ENCODE measurements at places on chromosomes 2 and 18.

DNA sequence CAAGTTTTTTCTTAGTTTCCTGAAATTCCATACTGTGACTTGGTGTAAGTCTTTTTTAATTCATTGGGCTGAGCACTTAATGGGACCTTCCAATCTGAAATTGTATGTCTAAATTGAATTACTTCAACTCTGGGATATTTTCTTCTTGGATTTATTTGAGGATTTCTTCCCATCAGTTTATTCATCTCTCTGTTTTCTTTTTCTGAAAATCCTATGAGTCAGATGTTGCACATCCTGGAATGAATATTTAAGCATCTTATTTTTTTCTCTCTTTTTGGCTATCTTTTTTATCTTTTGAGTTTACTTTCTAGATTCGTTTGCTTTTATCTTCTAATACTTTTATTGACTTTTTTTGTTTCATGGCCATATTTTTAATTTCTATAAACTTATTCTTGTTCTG, 55.4 kb upstream of the ACYP2 start:
- DNase-seq: no peak

- DNase-seq: no peak
These were observed 98.9 kb upstream of the OTOS start for GRCh38 chr2:240239325-240239724.

GRCh38 chr2:3423492-3424170, 44.1 kb downstream of the TRAPPC12 start:
- DNase-seq: peak; percentile 90

- DNase-seq: no peak
These were observed 24.0 kb downstream of the PKDCC start for GRCh38 chr2:42071791-42072190.

GRCh38 chr18:77025831-77026363, 106.7 kb downstream of the MBP start:
- DNase-seq: no peak

- no peak for DNase-seq
These were observed 71.8 kb upstream of the STAM2 start for GRCh38 chr2:152247337-152247695.

- DNase-seq: no peak
These were observed 428.8 kb downstream of the ZNF521 start for GRCh38 chr18:24923138-24923537.

GRCh38 chr18:45227001-45227742, 388.1 kb upstream of the SLC14A2 start:
- no peak for DNase-seq

- no peak for DNase-seq
These were observed 201.4 kb upstream of the TMEM200C start for GRCh38 chr18:6096730-6097129.

DNA sequence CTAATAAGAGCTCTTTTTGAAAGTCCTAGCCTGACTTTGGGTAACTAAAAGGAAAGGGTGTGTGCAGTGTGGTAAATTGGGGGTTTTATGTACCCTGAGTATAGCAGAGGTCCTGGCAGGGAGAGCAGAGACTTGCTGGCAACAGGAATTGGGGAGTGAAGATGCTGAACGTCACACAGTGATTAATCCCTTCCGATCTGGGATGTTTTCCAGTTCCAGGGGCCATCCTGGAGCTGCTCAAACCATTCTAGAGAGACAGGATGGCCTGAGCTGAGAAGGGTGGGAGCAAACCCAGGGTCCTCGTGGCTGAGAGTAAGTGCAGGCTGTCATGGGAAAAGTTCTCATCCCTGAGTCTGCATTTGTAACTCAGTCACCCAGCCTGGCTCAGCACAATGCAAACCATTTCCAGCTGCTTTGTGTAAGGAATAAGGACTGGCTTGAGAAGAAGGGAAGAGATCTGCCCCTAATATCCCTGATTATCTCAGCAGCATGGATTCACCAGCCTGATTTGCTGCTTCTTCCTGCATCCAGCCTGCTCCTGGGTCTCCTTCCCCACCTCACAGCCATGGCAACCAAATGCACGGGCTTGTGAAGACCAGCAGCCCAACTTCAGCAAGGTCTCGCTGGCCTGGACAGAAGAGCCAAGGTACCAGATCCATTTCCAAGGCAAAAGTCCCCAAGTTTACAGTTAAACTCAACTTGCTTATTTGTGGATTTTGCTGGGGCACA, 47.1 kb upstream of the CELF4 start:
- no peak for DNase-seq

DNA sequence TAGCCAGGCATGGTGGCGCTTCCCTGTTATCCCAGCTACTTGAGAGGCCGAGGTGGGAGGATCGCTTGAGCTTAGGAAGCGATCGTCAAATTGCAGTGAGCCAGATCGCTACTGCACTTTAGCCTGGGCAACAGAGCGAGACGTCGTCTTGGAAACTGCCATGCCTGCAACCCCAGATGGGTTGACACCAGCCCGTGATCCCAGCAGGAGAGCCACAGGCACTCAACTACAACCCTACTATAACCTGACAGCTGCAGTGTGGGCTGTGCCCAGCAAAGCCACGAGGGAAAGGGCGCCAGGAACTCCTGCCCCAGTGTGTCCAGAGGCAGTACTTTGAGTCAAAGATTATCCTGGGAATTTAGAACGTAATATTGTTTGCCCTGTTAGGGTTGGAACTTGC, 85.6 kb downstream of the SS18 start:
- no peak for DNase-seq

- no peak for DNase-seq
These were observed 3.3 kb downstream of the CDK15 start for GRCh38 chr2:201809633-201810032.

DNA sequence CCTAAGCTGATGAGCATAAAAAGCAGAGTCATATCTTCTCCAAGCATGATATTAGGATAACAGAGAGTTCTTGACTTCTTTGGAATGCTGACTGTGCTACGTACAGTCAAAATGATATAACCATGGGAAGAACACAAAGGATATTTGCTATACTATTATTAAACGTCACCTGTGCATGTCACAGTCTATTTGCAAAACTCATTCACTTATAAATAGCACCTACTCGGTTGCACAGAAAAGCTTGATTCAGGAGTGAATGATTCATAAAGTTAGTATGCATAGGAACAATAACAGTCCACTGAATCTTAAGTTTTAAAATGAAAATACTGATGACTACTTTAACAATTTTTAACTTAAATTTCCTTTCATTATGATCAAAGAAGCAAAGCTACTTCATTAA, 83.3 kb downstream of the SP3 start:
- no peak for DNase-seq

DNA sequence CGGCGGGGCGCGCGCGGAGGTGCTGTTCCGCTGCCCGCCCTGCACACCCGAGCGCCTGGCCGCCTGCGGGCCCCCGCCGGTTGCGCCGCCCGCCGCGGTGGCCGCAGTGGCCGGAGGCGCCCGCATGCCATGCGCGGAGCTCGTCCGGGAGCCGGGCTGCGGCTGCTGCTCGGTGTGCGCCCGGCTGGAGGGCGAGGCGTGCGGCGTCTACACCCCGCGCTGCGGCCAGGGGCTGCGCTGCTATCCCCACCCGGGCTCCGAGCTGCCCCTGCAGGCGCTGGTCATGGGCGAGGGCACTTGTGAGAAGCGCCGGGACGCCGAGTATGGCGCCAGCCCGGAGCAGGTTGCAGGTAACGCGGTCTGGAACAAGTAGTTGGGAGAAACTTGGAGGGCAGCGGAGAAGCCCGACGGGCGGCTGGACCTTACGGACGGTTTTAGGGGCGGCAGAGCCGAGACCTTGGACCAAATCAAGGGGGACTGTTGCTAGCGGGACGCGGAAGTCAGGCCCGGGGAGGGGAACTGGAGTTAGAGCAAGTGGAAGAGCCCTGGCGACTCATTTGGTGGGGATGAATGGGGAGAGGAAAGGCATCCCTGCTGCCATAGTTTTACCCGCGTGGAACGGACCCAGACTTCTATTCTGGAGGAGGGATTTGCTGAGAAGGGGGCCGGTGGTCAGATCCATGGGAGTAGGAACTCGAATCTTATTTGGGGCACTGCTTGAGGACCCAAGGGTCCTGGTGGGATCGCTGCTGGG, 573 bp downstream of the IGFBP2 start:
- DNase-seq: no peak

- DNase-seq: no peak
These were observed 15.8 kb downstream of the DGKD start for GRCh38 chr2:233369897-233370685.

- DNase-seq: no peak
These were observed 230.9 kb downstream of the LTBP1 start for GRCh38 chr2:33177627-33178026.

- DNase-seq: no peak
These were observed 30.0 kb downstream of the MRPL35 start for GRCh38 chr2:86229221-86229620.

GRCh38 chr18:71370671-71371445, 1082.0 kb downstream of the SOCS6 start:
- DNase-seq: no peak

- no peak for DNase-seq
These were observed 153.0 kb downstream of the KLHL29 start for GRCh38 chr2:23537991-23538390.

DNA sequence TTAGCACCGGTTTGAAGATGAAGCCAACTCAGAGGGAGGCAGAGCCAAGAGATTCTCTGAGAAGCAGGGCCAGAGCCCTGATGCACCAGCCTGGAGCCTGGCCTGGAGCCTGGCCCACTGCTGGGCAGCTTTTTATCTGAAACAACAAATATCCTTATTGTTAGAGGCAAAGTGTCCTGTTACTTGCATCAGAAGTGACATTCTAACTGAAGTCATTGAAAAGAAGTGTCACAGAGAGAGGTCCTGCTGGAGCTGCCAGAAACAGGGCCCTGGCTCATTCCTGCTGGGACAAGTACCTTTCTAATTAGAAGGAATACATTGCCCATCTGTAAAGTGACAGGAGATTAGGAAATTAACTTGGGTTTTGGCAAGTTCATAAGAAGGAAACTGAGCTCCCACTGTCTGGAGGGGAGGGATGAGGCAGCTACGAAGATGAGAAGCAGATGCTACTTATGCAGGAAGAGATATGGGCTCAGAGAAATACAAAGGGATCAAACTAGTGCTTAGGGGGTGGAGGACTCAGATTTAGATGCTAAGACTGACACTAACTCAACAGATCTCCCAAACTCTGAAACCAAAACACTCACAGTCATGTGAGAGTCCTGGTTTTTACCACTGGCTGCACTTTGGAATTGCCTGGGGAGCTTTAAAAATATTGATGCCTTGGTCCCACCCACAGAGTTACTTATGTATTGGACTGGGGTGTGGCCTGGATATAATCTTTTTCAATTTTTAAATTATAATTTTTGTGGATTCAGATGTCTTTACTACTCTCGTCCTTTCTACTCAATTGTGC, 11.0 kb upstream of the HK2 start:
- DNase-seq: no peak

DNA sequence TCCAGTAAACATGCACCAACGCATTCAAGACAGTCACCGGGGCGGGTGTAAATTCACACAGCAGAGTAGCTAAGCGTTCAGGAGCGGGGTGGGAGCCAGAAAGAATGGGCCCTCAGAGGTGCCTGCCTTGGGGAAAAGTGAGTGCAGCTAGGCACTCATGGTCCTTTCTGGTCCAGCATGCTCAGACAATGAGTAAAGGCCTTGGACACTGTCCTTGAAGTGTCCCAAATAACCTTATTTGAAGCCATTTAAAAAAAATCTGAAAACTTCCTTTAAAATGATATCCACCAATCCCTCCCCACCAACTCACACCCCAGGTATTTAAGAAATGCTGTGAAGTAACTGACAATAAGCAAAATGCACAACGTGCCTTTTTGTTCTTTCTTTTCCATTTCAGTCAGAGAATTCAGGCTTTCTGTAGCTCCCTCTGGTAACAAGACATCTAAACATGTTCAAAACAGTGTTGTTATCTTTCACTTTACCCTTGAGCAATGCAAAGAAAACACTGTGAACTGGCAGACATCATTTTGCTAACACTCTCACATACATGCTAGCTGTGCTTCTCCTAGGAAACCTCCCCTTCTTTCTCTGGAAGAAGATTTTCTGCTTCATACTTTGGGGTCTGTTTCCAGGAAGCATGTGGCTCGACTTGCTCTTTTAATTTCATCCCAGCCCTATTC, 445.1 kb upstream of the SPRED2 start:
- no peak for DNase-seq

GRCh38 chr2:9385841-9386240, 37.5 kb downstream of the ITGB1BP1 start:
- DNase-seq: no peak

DNA sequence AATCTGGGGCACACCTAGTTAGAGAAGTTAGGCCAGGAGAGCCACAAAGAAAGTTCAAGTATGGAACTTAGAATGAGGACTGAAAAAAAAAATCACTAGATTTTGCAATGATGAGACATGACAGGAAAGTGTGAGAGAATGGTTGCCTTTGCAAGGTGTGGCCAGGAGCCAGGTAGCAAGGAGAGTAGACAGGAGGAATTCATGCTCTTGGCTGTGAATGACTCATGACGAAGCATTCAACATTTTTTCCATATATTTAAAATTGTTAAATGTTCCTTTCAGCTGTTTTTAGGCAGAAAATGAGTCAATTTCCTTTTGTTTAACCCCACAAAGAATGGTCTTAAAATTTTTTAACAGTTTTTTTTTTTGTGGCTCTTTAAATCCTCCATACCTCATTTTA, 636.9 kb downstream of the PLCL1 start:
- DNase-seq: no peak

GRCh38 chr2:128754246-128754724, 435.6 kb upstream of the HS6ST1 start:
- DNase-seq: no peak

DNA sequence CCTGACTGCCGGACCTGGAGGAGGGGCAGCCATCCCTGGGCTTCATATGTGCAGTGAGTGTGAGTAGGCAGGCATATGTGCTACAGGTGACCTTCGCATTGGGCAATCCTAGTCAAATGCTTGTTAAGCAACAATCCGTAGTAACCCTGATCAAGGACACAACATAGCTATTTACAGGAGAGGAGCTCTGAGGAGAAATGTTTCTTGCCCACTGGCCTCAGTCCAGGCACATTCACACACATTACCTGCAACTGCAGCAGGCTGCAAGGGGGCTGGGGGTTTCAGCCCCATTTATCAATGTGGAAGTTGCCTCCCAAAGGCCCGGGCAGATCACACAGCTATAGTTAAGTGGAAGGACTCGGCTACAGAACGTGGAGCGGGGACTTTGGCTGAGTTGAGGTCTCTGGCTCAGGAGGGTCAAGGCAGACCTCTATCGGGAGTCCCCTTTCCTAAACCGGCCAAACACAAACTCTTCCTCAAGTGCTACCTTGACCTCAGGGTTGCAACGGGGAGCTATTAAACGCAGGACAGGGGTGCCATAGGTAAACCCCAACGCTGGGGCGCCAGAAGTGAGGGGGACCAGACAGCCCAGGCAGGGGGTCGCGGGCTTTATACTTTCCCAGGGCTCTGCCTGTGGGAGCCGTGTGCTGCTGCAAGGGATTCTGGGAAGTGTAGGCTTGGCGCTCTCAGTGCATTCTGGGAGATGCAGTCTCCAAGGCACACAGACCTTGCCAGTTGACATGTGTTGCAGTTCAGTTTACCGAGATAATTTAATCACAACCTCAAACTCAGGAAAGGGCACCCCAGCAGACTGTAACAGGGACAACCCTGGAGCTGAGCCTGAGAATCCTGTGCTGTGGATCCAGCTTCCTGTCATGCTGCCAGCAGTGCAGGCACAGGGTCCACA, 9.4 kb downstream of the KHK start:
- DNase-seq: peak; percentile 23

GRCh38 chr2:145137901-145138300, 618.0 kb upstream of the ZEB2 start:
- DNase-seq: no peak

- DNase-seq: no peak
These were observed 7.1 kb downstream of the ADAM17 start for GRCh38 chr2:9548506-9548905.

- DNase-seq: no peak
These were observed 452.9 kb upstream of the SPRED2 start for GRCh38 chr2:65885266-65885665.
